Left ventricle myocardium inferior (tissue), 1 donor: ENCODE measurements at places on chromosomes 6 and 20. TPM values are rescaled to one million over a fixed set of nuclear protein-coding genes. Genes with fewer than 3 reads are reported as not detected.

- peaks cover 10% of the 10 kb centered on the region for H3K36me3 ChIP-seq
- H3K27ac ChIP-seq = peak overlapping the region; percentile 18
- no peaks in the 10 kb centered on the region for H3K27me3 ChIP-seq
- H3K4me1 ChIP-seq = peaks cover 27% of the 10 kb centered on the region
These were observed 29.4 kb upstream of the ASF1A start for GRCh38 chr6:118864341-118865099.

- no peak overlapping the region for H3K4me3 ChIP-seq
- H3K4me1 ChIP-seq = no peaks in the 10 kb centered on the region
- no peaks in the 10 kb centered on the region for H3K36me3 ChIP-seq
These were observed 148.4 kb downstream of the TBXT start for GRCh38 chr6:166019214-166019613.

- H3K27ac ChIP-seq = no peak overlapping the region
- no peaks in the 10 kb centered on the region for H3K36me3 ChIP-seq
- H3K4me3 ChIP-seq = no peak overlapping the region
- DNase-seq = no peak
- no peaks in the 10 kb centered on the region for H3K4me1 ChIP-seq
These were observed 278.4 kb downstream of the CDH26 start for GRCh38 chr20:60236613-60237012.

DNA sequence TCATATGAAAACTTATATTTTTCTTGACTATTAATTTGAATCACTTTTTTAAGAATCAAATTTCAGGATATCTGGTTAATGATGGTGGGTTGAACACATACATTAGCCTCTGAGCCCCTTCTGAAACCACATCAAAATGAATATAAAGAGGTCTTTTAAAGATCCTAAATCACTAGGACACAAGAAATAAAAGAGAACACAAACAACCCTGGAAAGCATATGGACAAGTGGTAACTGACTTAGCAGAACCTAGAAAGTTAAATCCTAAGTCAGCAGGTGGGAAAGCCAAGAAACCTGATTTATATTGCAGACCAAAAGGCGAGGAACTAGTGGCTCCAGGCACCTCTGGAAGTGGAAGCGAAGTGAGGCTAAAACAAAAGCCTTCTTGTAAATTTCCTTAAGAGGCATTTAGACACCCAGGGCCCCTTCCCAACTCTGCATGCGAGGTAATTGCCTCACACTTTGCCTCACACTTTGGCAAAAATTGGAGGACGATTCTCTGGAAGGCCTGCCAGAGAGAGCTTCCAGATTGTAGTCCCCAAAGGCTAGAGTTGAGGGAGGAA, 293.9 kb downstream of the KHDC1L start:
- H3K27me3 ChIP-seq = no peaks in the 10 kb centered on the region
- no peaks in the 10 kb centered on the region for H3K4me1 ChIP-seq
- no peaks in the 10 kb centered on the region for H3K36me3 ChIP-seq
- H3K4me3 ChIP-seq = no peak overlapping the region
- no peak for DNase-seq

- DNase-seq = no peak
- peaks cover 30% of the 10 kb centered on the region for H3K36me3 ChIP-seq
- peaks cover 67% of the 10 kb centered on the region for H3K4me1 ChIP-seq
- no peaks in the 10 kb centered on the region for H3K27me3 ChIP-seq
- H3K27ac ChIP-seq = no peak overlapping the region
These were observed 7.8 kb downstream of the STX7 start for GRCh38 chr6:132505158-132505557.

DNA sequence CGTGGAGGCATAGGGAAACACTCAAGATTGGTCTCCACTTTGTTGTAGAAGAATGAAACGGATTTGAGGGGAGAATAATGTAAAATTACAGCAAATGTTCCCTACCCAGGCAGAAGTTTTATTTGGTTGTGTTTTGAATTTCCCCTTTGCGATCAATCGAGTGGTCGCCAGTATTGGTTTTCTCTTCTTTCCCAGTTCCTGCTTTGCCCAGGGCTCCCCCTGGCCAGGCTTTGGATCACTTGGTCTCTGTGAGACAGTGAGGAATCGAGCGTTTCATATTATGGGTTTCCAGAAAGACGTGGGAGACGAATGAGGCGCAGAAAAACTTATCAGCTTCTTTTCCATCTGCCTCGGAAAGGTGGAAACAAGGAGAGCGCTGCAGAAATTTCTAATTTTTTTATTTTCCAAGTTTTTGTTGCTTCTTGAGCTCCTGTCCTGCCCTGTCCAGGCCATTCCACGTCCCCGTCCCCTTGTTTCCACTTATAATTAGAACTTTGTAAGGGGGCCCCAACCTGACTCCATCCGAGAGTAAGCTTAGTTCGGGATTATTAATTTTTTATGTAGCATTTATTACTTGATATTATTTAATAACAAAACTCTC, 7.5 kb upstream of the TBX18 start:
- peaks cover 100% of the 10 kb centered on the region for H3K27me3 ChIP-seq
- no peak for DNase-seq
- peak overlapping the region; percentile 79 for H3K27ac ChIP-seq
- peak overlapping the region; percentile 62 for H3K4me3 ChIP-seq

GRCh38 chr6:45423824-45424450, 46.2 kb upstream of the SUPT3H start:
- peak overlapping the region; percentile 75 for H3K4me3 ChIP-seq
- peaks cover 54% of the 10 kb centered on the region for H3K27me3 ChIP-seq
- H3K36me3 ChIP-seq = no peaks in the 10 kb centered on the region

GRCh38 chr20:37935435-37935834, 32.5 kb downstream of the VSTM2L start:
- H3K36me3 ChIP-seq = no peaks in the 10 kb centered on the region
- no peak overlapping the region for H3K27ac ChIP-seq
- H3K4me1 ChIP-seq = no peaks in the 10 kb centered on the region
- peaks cover 21% of the 10 kb centered on the region for H3K27me3 ChIP-seq
- no peak overlapping the region for H3K4me3 ChIP-seq

GRCh38 chr20:63744574-63745423, 5.2 kb downstream of the SLC2A4RG start:
- no peak for DNase-seq
- H3K4me1 ChIP-seq = peaks cover 39% of the 10 kb centered on the region
- H3K27ac ChIP-seq = peak overlapping the region; percentile 8
- peaks cover 54% of the 10 kb centered on the region for H3K36me3 ChIP-seq
- no peaks in the 10 kb centered on the region for H3K27me3 ChIP-seq
- no peak overlapping the region for H3K4me3 ChIP-seq

- no peak overlapping the region for H3K27ac ChIP-seq
- H3K4me1 ChIP-seq = peaks cover 16% of the 10 kb centered on the region
- peaks cover 4% of the 10 kb centered on the region for H3K36me3 ChIP-seq
- H3K4me3 ChIP-seq = no peak overlapping the region
- H3K27me3 ChIP-seq = no peaks in the 10 kb centered on the region
These were observed 23.9 kb downstream of the ZKSCAN8 start for GRCh38 chr6:28165563-28165962.

DNA sequence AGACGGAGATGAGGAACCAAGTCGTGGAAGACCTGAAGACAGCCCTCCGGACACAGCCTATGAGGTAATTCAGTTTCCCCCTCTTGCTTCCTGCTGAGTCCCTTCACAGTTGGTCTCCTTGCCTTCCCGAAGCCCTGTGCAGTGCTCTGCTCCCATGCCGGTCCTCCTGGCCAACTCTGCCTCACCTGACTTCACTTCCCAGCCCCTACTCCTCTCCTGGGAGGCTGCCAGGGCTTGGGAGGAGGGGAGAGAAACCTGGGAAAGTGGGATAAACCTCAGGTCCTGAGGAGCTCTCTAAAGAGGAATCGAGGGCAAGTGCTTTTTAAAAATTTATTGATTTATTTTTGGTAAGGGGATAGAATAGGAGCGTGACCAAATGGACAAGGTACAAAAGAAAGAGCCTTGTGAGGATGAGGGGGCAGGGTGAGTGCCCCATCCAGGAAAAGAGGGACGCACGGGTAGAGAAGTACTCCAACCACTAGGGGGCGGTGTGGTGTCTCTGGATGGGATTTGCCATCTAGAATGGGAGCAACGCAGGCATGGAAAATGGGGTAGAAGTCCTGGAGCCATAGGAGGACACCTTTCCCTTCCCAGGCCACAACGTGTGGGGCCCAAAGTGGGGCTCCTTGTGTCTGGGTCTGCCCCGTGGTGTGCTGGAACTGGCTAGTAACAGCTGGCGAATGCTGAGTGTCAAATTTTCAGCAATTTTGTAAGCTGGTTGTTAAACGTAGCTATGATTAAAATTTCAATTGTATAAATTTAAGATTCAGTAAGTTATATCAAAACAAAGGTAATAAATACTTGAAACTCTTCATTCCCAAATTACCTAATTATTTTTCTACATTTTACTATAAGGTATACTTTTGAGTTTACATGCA, 69.0 kb downstream of the MOCS1 start:
- H3K36me3 ChIP-seq = peaks cover 25% of the 10 kb centered on the region
- H3K4me3 ChIP-seq = no peak overlapping the region
- DNase-seq = peak; percentile 67
- no peaks in the 10 kb centered on the region for H3K27me3 ChIP-seq
- peaks cover 16% of the 10 kb centered on the region for H3K4me1 ChIP-seq

GRCh38 chr6:19599796-19600464, 237.2 kb upstream of the ID4 start:
- H3K4me1 ChIP-seq = no peaks in the 10 kb centered on the region
- DNase-seq = no peak
- peaks cover 7% of the 10 kb centered on the region for H3K27me3 ChIP-seq
- no peak overlapping the region for H3K27ac ChIP-seq
- H3K4me3 ChIP-seq = no peak overlapping the region
- H3K36me3 ChIP-seq = no peaks in the 10 kb centered on the region

GRCh38 chr6:107398001-107398400, 61.4 kb downstream of the PDSS2 start:
- peaks cover 23% of the 10 kb centered on the region for H3K36me3 ChIP-seq
- H3K4me3 ChIP-seq = no peak overlapping the region
- no peak for DNase-seq

- no peak overlapping the region for H3K27ac ChIP-seq
- no peaks in the 10 kb centered on the region for H3K27me3 ChIP-seq
- peaks cover 11% of the 10 kb centered on the region for H3K4me1 ChIP-seq
These were observed 54.4 kb upstream of the RNF182 start for GRCh38 chr6:13870214-13870830.

- no peak for DNase-seq
- H3K4me3 ChIP-seq = no peak overlapping the region
- H3K27me3 ChIP-seq = no peaks in the 10 kb centered on the region
- peaks cover 30% of the 10 kb centered on the region for H3K4me1 ChIP-seq
- H3K36me3 ChIP-seq = no peaks in the 10 kb centered on the region
These were observed 25.3 kb downstream of the DUSP22 start for GRCh38 chr6:317448-318144.

The DZANK1 gene
- 0.60 TPM for total RNA-seq

The BNIP5 gene
- total RNA-seq = not detected

The CENPW gene
- total RNA-seq = 1.2 TPM

The SLC17A9 gene
- 0.47 TPM for total RNA-seq

The TRIM40 gene
- total RNA-seq = not detected

The CEP57L1 gene
- total RNA-seq = 6.2 TPM

The SLC25A27 gene
- 18.6 TPM for total RNA-seq

The KCNG1 gene
- total RNA-seq = 0.30 TPM

The BHLHE23 gene
- not detected for total RNA-seq

The KAT14 gene
- 10.7 TPM for total RNA-seq

The C6orf52 gene
- total RNA-seq = 1.5 TPM
